ENCODE measurements at places on chromosomes 16 and 17.

DNA sequence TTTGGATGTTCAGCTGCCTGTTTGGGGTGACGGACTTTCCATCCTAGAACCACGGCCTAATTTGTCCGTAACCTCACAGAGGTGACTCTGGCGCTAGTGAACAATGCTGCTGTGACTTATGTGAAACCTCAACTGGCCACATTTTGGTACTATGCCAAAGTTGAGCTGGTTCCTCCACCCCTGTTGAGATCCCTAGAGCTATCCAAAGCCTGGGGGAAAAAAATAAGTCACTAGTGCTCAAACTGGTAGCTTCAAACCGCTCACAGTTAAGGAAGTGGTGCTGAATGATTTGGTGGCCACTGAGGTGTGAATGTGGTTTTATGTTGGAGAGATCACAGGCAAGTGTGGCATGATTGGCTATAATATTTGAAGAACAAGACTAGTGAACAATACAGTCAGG lies 11.3 kb upstream of the TUBG2 start:
- no peak for DNase-seq

- DNase-seq: peak; percentile 36
These were observed 135.8 kb downstream of the WWOX start for GRCh38 chr16:78235168-78235800.

GRCh38 chr17:56867948-56868376 lies 34.0 kb downstream of the DGKE start:
- no peak for DNase-seq

GRCh38 chr16:23072769-23073549 lies 76.3 kb downstream of the USP31 start:
- no peak for DNase-seq

DNA sequence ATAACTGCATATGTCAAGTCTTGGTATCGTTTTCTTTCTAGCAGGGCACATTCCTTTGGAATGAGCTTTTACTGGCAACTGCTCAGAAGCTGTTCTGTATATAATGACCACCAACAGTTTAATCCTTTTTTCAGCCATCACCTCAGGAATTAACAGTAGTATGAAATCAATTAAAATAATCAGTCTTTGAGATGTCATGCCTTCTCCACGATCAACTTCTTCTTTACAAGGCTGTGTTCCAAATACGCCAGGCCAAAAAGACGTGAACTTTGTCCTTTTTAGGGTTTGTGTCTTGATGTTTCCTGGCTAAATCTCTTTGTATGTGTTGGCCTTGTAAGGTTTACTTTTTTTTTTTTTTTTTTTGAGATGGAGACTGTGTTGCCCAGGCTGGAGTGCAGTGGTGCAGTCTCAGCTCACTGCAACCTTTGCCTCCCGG lies 54.9 kb downstream of the ABCC1 start:
- DNase-seq: no peak

GRCh38 chr16:19573997-19574396 lies 18.5 kb downstream of the VPS35L start:
- DNase-seq: no peak

DNA sequence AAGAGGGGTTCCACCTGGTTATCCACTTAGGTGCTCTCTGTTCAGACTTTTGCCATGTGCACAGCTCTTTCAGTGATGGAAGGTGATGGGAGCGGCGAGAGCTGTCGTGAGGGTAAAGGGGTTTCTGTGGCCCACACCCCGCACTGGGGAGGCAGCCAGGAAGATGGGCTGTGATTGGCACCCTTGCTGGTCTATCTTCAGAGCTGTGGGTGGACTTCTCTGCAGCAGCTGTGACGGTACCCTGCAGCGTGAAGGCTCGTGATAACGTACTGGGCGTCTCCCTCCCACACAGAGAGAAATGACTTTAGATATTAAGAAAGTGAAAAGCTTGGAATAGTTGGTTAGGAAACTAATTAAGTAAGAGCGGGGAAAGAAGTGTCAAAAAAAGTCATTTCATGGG lies 45.8 kb downstream of the MPRIP start:
- DNase-seq: no peak

DNA sequence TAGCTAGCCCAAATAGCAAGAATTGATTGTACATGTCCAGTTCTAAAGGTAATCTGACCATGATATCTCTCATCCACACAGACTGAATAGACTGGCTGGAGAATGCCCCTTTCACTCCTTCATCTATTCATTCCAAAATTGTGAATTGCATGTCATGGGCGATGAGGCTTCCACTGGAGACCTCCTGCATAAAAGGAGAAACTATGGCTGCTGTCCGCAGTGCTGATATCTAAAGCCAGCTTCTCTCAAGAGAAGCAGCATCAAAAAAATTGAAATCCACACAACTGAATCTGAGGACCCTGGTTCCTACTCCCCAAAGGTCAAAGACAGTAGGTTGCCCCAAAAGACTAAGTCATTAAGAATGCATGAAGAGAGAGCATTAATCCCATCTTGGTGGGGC lies 7.9 kb upstream of the SCNN1G start:
- no peak for DNase-seq

- DNase-seq: no peak
These were observed 62.4 kb downstream of the NT5M start for GRCh38 chr17:17365476-17366110.

GRCh38 chr16:68238029-68238345 lies 2.1 kb upstream of the ESRP2 start:
- no peak for DNase-seq

- DNase-seq: peak; percentile 62
These were observed 117.0 kb downstream of the RAB11FIP4 start for GRCh38 chr17:31508288-31509094.

GRCh38 chr16:86462334-86463084 lies 47.8 kb upstream of the FOXF1 start:
- no peak for DNase-seq

GRCh38 chr16:20944861-20945574 lies 44.4 kb downstream of the LYRM1 start:
- no peak for DNase-seq

- no peak for DNase-seq
These were observed 32.1 kb downstream of the TOM1L1 start for GRCh38 chr17:54932711-54933110.

DNA sequence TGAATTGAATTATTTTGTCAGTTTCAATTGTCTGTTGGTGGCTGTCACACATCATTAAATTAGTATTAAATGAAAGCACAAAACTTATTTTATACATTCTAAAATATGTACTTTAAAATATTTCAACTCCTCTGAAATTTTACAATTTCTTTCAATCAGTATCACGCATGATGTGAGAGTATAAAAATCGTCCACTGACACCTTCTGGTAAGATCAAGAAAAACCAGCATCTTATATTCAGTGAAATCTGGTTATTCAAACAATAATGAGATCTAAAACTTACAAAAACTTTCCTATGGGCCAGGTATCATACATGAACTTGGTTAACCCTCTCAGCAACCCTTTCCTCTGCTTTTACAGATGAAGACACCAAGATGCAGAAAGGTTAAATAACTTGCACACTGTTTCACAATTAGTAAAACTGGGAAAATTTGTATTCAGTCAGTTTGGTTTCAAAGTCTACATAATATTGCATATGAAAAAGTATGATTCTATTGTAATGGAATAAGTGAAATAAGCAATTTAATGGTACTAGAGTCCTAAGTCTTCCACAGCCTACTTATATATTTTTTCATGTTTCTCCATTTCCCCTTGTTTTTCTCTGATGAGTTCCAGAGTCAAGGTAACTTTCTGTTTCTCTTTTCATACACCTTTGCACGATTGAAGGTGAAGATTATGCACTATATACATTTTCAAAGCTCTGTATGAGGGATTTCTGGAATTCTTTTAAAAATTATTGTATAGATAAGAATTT lies 58.7 kb downstream of the EFCAB5 start:
- no peak for DNase-seq

DNA sequence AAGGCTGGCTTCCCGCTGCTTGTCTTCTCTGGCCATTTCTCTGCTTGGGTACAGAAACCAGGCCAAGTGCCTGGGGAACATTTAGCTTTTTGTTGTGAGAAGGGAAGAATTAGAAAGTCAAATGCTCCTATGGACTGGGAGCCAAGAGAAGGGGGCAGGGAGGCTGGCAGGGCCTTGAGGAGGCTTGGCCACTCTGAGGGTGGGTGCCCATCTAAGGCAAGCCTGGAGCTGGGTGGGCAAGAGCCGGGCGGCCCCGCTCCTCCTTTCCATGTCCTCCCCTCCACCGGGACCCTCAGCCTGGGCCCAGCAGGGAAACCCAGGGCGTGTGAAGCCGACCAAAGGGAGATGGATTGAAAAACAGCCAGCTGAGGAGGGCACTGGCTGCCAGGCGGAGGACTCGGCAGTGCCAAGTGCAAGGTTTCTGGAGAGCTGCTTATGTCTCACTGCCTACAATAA lies 69.4 kb downstream of the NTN1 start:
- DNase-seq: no peak

Measured in activated effector memory CD4-positive, alpha-beta T cell treated with Interleukin-2 at 50 U/mL for 16 hours (primary cell).